ENCODE measurements at places on chromosomes 13 and 19. TPM values are rescaled to one million over a fixed set of nuclear protein-coding genes. Genes with fewer than 3 reads are reported as not detected.

DNA sequence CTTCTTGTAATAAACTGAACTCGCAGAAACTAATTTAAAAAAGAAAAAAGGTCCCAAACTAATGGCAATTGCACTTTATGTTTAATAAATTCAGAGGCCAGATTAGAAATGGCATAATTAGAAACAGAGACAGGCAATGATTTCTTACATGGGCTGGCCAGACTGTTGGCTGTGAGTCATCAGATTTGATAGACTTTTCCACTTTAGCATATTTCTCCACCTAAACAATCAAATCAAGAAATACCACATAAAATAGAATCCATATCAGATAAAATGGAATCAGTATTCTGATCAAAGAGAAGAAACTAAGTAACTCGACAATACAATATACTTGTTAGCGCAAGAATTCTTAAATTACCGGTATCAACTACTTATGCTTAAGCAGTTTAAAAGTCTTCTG is 29.0 kb downstream of the EXOSC8 start:
- no peak for DNase-seq

DNA sequence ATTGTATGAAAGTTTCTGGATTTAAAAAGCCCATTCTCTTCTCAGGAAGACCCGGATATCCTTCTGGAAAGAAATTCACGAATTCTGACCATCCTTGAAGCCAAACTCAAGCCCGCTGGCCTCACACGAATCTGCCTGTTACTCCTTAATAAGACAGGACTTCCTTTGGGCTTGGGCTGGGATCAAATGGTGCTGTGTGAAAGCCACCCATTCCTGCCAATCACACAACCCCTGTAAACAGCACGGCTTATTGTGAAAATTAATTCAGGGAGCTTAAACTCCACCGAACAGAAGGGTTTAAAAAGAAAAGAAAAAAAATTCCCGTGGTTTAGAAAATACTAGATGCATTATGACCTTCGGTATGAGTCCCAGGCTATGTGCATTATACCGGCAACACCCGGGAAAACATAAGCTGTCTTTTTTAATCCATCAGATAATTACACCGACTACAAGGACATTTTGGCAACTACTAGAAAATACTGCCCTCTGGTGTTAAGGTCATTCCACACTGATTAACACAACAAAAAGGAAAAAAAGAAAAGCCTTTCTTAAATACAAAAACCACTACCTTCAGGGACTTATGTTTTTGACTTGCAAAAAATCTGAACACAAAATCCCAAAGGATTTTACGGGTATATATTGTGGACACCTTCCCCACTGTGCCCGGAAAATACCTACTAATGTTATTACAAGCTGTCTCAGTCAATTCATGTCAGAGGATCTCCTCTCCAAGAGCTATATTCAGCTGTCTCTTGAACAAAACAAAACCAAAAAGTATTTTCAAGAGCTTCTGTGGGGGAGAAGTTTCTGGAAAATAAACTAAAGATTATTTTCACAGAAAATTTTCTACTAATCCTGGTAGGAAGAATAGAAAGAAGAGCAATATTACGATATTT is 76.0 kb upstream of the LSM14A start:
- peak; percentile 82 for DNase-seq

DNA sequence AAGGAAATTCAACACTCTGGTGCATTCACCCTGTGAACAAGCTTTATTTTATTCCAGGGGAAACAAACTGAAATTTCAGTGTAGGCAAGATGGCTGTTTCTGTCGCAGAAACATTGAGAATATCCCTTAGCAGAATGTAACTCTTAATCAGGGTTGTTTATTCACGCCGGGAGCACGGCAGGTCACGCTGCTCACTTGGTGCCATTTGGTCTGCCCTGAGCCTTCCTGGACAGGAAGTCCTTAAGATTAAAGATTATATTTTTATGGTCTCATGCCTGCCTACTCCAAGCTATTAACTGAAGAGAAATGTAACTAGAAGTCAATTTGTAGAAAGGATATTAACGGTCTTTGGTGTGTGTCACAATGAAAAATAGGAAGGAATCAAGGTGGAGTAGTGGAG is 185.3 kb upstream of the ARGLU1 start:
- DNase-seq = no peak

Gene SYT5
- not detected for total RNA-seq

DNA sequence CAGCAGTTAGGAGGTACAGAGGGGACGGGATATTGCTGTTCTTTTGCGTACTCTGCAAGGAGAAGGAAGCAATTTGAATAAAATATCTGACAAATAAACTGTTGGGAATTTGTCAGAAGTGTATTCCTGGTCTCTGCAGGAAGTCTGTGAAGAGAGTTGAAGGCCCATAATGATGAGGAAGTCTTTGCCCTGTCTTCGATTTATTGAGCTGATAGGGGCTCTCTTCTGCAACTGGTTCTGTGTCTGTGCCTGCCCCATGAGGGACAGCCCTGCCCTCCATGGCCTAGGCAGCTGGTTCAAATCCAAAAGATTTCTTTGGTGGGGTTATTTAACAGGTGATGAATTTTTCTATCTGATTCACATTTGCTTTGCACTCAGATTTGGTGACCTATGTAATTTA is 339.7 kb upstream of the EDNRB start:
- no peak for DNase-seq

Gene RASGRP4
- total RNA-seq = 3.6 TPM

DNA sequence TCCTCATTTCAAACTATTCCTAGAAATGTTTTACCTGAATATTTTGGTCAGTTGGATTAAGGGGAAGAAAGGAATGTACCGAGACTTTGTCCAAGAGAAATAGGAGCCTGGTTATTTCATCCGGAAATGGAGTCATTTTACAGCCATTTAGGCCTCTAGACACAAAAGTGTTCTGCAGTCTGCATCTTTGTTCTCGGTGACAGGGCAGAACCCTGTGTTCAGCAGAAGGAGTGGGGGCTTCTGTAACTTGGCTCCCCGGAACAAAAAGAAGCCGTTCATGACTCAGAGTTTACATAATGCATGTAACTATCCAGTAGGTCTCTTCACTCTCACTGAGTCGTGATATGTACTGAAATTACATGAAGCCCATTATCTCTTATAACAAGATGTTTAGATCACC is 21.6 kb upstream of the FNDC3A start:
- no peak for DNase-seq

DNA sequence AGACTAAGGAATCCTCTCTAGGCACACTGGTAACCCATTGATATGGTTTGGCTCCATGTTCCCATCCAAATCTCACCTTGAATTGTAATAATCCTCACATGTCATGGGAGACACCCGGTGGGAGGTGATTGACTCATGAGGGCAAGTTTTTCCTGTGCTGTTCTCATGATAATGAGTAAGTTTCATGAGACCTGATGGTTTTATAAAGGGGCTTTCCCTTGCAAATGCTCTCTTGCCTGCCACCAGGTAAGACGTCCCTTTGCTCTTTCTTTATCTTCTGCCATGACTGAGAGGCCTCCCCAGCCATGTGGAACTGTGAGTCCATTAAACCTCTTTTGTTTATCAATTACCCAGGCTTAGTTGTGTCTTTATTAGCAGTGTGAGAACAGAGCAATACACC is 81.4 kb upstream of the GPC6 start:
- no peak for DNase-seq

DNA sequence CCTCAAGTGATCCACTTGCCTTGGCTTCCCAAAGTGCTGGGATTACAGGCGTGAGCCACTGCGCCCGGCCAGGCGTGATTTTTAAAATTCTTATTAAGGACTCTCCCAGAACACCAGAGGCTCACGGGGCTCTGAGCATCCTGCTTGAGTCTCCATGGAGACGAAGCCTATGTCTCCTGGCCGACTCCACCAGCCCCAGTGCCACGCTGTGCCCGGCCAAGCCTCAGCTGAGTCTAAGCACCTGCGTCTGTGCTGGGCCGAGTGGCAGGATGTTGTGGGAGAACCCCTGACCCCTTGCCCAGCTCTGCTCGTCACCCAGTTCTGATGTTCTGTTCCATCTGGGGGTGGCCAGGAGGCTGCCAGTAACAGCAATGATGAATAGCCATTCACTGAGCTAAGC is 3.9 kb upstream of the CELF5 start:
- no peak for DNase-seq

Data from kidney (tissue), 22 donors.